Activated CD4-positive, alpha-beta T cell treated with anti-CD3 and anti-CD28 coated beads for 48 hours (primary cell): ENCODE measurements at places on chromosomes 12 and 14.
A peak's percentile ranks its signal among the peaks of the same experiment; 100 is the strongest.

GRCh38 chr14:21902561-21903181 lies 229.1 kb upstream of the OR4E1 start:
- peak; percentile 24 for DNase-seq

- no peak for DNase-seq
These were observed 113.2 kb downstream of the CAND1 start for GRCh38 chr12:67382241-67382871.

DNA sequence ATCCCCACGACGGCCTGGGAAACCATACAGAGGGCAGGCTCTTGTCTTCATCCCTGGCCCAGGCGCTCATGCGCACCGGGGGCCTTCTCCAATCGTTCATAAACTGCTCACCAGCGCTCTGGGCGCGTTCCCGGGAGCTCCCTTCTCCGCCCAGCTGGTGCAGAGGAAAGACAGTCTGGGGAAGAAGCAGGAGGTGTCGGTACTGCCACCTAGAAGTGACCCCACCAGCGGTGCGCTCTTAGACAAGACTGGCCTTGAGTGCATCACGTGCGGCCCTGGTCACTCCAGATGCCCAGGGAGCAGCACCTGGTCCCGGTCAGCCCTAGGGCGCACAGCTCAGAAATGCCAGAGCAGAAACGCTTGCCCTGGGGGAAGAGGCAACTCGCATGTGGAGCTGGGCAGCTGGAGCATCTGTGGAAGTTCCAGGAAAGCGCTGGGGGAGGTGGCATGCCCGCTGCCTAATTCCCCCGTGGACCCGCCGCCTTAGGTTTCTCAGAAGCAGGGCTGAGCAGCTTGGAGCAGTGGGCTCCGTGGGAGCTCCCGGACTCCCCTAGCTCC lies 2.5 kb downstream of the GSC start:
- DNase-seq, result no peak

GRCh38 chr12:50218386-50218785 lies 51.2 kb upstream of the CERS5 start:
- no peak for DNase-seq

DNA sequence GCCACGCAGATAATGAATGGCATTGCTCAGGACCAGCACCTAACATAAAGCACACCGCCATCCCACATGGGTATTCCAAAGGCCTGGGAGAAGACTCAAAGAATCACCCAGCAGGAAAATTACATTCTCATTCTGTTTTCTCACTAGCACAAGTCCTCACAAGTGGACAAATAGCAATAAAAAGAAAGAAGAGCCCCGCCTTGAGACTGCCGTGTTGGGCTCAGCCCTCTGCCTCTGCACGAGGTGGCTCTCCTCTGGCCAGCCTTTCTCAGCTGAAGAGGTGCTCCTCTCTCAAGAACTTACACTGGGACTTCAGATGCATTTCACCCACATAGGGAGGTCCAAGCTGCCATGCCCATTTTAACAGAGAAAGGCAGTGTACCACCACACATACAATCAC lies 207.5 kb downstream of the SPTSSA start:
- no peak for DNase-seq

DNA sequence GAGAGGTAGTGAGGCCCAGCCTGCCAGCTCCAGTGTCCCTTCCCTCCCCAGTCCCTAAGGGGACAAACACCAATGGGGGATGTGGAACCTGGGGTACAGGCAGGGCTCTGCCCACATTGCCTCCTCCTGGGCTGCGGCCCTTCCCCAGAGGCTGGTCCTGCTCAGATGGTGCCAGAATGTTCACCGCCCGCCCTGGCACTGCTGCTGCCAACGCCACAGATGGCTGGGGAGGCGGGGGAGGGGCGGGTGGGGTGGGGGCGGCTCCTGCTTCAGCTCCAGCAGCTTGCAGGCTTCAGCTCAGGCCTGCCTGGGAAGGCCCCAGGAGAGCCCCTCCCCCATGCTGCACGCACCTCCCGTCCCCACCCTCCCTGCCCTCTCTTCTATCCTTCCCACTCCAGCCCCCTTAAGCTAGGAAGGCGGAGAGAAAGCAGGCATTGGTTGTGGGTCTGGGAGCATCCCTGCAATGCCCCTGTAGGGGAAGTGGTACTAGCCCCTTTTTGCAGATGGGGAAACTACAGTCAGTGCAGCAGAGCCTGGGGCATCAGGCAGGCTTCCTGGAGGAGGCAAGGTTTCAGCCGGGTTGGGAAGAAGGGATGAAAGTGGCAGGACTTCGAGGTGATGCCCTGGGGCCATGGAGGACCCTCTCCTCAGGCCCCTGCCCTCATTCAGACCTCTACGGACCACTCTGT lies 2.0 kb upstream of the BEGAIN start:
- DNase-seq, result no peak

DNA sequence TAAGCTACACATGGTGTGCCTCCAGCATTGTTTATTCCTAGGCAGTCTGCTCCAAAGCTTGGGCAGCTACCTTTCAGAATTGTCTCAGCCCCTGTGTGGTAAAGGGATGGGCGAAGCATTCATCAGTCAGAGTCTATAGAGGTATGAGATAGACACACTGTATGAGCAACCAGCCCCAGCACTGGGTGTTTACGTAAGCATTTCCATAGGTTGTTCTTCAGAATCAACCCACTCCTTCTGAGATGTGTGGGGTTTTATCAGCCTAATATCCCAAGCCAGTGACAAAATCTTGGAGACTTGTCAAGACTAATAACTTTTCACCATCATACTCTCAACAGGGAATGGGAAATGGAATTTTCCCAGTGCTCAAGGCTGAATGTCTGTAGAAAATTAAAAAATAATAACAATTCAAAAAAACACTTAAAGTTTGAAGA lies 98.2 kb downstream of the BTG1 start:
- peak; percentile 53 for DNase-seq

DNA sequence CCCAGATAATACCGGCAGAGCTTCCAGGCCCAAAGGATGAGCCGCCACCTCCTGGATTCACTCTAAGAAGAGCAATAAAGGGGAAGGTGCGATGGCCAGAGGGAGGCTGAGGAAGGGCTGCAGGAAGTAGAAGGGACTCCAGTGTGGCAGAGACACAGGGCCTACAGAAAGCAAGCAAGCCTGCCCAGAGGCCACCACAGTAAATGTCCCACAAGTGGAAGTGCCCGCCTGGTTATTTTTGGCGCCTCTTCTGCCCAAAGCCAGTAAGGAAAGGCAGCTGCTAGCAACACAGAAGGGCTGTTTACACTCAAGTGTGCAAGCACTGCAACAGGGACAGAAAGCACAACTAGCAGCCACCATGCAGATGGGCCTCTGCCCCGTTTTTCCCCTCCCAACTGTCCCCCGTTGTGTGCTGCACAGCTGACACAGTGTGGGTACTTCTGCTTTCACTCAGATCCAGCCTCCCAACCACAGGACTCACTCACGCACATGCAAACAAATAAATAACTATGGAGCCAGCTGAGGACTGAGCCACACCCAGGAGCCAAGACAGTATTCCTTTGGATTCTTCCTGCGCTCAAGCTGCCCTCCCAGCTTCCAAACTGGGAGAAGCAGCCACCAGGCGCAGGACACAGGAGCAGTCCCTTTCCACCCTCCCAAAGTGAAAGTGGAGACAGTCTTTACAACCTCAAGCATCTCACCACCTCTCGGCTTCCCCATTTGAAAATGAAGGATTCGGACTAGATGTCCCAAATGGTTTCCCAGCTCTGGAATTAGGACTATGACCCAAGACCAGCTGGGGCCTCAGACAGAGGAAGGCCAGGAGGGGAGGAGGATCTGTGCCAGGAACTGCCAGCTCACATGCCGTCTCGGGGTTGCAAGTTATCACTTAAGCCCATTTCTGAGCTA lies 40.0 kb upstream of the PNMA1 start:
- peak; percentile 73 for DNase-seq

- no peak for DNase-seq
These were observed 155.5 kb downstream of the PPM1H start for GRCh38 chr12:62779488-62779887.

DNA sequence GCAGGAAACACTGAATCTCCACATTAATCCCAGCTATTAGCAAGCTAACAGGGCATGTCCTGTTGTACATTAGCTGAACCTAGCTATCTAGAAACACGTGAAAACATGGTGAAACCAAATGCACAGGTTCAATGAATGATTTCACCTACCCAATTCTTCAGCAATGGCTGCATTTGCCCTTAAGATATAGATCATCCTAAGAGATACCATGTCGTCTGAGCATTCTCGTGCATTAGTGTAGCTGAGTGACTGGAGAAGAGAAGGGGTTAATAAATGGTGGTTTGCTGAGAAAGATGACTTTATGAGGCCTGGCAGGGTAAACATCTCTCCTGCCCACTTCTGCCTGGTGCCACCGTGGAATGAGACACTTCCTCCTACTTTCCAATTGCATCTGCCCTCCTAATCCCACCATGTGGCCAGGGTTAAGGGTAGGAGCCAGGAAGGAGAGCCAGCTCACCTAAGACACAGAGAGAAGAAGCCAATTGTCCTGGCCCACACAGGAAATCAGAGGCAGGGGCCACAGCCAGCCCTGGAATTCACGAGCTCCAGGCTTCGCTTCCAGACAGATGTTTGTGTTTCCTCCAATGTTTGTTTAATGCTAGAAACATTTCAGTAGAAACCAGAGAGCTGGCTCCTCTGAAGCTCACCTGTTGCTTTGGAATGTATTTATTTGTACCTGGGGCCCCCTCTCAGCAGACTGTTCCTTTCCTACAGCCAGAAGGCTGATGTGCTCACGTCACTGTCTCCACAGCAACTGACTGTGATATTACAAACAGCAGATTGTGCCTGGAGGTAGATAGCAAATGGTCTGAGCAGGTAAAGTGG lies 126.0 kb upstream of the PARP11 start:
- DNase-seq, result no peak

GRCh38 chr12:2034633-2035430 lies 18.0 kb upstream of the CACNA1C start:
- DNase-seq, result peak; percentile 91

GRCh38 chr12:99260456-99260996 lies 387.0 kb upstream of the GARIN6 start:
- DNase-seq, result no peak

GRCh38 chr12:122894193-122895121 lies 1.5 kb downstream of the VPS37B start:
- no peak for DNase-seq
